Activated naive CD4-positive, alpha-beta T cell treated with anti-CD3 and anti-CD28 coated beads for 36 hours (primary cell): ENCODE measurements at places on chromosomes 2 and 18.

GRCh38 chr2:240557808-240558207, at the start of gene ANKMY1:
TSS of gene ANKMY1 (minus strand) at chr2:240557988. CDS start at chr2:240557335, 653 bp downstream.
- peak; percentile 73 for DNase-seq

GRCh38 chr2:155418753-155419152, 720.3 kb downstream of the KCNJ3 start:
- DNase-seq, result no peak

DNA sequence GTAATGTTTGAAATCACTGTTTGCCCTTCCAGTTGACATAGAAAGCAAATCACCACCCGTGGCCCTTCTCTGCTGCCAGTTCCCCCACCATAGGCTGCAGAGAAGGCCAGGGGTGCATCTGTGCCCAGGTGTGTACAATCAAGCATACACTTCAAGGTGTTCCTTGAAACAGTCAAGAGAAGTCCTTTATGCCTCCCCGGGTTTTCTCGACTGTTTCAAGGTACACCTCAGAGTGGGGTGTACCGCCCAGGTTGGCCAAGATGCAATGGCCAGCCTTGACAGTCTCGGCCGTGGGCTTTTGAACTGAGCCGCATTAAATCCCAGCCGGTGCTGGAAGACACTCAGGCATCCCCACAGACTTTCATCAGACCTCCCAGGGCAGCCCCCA, 21.0 kb upstream of the ATP9B start:
- no peak for DNase-seq

DNA sequence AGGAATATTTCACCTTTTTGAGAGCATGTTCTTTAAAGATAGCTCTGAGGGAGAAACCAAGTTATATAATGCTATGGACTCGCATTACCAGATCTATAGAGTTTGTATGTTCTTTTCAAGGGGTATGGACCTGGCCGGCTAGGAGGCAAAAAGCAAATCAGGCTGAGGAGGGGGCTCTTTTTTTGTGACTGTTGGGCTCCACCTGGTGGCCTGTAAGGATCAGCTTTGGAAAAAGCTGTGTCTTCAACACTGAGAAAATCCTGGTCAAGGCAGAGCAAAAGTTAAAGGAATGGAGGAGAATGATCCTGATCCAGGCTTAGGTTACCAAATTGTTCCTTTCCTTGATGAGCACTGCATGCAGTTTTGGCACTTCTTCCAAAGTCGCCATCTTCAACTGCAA, 180.5 kb downstream of the DIS3L2 start:
- DNase-seq, result peak; percentile 65

DNA sequence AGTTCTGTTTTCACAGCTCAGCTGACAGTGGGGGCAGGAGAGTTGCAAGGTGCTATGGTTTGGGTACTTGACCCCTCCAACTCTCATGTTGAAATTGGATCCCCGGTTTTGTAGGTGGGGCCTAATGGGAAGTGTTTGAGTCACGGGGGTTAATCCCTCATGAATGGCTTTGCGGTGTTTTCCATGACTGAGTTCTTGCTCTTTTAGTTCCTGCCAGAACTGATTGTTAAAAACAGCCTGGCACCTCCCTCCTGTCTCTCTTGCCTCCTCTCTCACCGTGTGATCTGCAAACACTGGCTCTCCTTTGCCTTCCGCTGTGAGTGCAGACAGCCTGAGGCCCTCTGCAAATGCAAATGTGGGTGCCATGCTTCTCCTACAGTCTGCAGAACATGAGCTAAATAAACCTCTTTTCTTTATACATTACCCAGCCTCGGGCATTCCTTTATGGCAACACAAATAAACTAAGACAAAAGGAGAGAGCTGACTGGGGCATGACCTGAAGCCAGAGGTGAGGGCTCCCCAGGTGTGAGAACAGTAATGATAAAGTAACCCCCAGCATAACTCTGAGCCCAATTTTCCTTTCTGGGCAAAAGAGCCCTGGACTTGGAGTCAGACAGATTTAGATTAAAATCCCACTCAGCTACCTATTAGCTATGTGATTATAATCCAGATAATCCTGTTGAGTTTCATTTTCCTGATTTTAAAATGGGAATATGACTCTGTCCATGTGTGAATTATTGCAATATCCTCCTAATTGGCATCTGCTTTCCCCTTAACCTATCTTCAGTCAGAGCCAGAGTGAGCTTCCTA, 64.9 kb upstream of the CAPN13 start:
- no peak for DNase-seq

DNA sequence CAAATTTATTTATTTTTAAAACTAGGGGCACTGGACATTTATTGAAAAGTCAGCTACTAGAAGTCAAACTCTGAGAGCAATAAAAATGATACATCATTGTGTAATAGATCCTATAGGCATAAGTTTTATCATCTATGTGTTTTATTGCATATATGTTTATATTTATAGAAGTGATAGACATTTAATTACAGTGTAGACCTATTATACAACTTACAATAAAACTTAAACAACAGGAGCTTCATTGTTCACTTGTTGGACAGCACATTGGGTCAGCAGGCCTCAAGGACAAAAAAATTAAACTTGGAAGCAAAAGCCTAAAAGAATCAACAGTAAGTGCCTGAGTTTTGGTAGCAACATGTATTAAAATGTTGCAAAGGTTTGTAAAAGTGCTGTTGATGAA, 15.0 kb upstream of the ACTR2 start:
- no peak for DNase-seq

DNA sequence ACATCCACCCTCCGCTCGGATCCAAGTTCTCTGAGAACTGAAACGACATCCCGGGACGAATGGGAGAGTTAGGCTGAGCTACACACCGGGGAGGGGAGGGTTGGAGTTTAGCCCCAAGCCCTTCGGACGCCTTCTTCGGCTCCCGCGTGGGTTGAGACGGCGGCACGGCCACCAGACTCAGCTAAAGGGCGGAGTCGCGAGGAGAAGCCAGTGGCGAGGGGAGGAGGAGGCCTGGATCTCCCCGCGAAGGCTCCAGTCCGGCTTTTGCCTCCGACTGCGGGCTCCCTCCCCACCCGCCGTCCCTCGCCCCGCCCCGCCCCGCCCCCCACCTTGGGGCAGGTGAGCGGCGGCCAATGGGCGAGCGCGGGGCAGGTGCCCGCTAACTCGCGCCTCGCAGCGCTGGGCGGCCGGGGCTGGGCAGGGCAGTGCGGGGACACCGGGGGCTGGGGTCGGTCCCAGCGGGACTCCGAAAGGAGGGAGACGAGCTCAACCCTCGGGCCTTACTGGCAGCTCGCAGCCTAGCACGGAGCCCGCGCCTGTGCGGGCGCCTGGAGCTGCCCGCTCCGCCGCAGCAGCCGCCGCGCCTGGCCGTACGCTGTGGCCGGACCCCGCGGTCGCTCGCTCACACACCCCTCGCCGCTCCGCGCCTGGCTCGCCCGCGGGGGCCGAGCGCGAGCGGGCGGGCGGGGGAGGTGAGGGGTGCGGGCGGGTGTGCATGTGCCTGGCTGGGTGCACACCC, at the start of gene EMX1:
Gene EMX1 (plus strand): TSS at position 382 of the 739 bp plus-strand sequence. CDS start 334 bp downstream, at position 716.
- peak; percentile 58 for DNase-seq

DNA sequence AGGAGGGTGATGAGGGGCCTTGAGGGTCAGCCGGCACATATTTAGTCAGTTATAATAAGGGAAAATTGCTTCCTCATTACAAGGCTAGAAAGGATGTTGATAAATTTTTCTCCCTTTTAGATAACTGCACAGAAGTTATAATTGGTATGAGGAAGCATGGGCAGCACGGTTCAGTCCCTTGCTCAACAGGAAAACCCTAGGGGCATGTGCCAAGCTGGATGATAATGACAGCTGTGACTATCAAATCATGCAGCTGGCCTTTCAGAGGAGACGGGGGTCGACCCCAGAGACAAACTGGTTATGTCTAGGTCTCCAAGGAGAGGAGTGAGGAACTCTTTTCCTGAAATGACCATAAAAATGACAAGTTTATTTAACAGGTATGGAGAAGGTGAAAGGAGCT, 448.1 kb upstream of the VRK2 start:
- no peak for DNase-seq

DNA sequence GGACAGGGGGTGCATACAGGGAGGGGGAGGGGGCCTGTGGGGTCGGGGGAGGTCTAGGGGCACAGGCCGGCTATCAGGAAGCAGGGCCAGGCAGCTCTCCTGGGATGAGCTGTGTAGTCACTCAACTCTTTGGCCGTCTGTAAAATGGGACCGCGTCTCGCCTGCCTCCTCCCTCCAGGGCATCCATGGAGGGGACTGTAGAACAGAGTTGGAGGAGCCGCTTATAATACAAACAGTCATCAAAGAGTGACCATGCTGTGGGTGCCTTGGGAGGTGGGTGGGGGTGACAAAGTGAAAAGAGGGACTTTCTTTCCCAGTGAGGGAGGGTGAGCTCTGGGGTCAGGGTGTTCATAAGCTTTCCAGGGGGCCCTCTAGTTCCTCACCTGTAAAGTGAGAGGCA, 169.6 kb upstream of the HAAO start:
- DNase-seq, result no peak

- DNase-seq, result no peak
Measured at GRCh38 chr2:111659361-111660333, 224.3 kb downstream of the ANAPC1 start.

DNA sequence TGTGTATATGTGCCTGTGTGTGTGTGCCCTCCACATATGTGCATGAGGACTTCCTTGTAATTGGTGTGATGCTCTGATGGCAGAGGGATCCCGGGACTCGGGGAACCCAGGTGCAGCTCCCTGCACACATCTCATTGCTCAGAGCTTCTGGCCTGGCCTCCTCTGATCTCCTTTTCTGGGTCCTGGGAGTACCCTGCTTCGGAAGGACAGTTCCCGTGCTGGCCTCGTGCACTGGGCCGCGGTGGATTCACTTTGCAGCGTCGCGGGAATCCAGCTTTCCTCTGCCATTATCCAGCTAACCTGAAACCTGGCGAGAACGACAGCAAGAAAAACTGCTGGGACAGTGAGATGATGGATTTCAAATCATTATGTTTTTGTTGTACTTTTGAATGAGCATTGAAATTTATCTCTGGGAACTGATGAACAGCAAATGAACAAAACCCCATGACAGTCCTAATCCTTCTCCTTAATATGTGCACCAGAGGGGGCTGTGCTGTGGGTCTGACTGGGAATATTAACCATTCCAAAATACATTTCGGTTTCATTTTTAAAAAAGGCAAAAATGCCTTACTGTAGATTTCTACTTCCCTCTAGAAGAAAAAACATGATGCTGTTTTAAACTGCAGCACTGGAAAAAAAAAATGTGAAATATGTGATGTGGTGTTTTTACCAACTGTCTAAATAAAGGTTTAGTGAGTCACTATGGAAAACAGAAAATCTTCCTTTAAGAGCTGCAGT, 78.2 kb downstream of the PTGR3 start:
- DNase-seq, result no peak

GRCh38 chr18:28331551-28331950, 154.6 kb upstream of the CDH2 start:
- DNase-seq, result no peak

DNA sequence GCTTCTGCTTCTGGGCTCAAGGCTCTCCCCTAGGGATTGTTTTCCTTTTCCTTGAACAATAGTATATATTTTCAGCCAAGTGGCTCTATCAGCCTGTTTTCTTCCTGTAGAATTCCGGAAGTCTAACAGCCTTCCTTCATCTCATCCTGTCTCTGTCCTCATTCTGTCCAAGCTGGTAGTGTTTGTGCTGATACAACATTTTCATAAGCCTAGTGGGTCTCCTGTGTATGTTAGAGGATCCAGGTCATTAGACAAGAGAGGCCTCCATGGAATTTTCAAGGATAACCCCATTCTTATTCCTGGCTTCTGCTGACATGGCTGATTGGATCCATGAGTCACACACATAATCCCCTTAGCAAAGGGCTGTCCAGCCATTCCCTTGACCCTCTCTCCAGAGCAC, 467.6 kb downstream of the PTPRM start:
- DNase-seq, result no peak

DNA sequence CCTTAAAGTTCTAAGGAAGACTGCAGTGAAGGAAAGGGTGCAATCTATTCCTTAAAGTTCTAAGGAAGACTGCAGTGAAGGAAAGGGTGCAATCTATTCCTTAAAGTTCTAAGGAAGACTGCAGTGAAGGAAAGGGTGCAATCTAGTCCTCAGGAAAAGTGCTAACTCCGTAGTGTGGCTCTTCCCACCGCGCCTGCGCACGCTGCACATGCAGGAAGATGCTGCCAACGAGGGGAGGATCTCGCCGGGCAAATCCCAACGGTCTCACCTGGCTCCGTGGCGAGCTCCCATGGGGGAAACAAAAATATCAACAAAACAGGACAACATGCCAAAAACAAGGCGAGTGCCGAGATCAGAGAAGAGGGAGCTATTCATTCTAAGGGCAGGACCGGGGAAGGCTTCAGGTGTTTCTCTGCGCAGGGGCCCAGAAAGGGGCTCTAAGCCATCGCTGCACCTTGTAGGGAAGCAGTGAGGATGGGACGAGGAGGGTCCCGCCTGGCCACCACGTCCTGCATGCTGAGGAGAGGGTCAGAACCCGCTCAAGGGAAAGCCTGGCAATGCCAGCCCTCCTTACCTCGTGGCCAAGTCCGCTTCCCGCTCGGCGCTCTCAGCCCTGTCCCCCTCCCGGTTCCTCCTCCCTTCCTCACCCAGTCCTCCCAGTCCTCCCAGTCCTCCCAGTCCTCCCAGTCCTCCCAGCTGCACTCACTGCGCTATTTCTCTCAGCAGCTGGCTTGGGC, 24.5 kb downstream of the TIMM21 start:
- no peak for DNase-seq

DNA sequence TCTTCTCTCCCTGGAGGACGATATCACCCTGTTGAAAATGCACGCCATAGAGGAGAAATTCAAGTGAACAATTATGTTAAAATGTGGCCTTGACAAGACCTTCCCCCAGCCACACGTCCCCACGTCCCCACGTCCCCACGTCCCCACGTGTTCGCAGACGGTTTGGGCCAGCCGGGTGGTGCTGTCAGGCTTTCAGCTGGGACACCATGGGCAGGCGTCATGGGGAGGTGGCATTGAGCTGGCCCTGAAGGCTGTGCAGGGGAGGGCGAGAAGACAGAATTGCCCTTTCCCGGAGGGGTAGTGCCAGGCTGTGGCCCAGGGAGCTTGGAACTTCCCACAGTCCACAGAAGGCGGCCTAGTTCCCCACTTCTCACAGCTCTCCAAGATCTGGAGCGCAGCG, 240.7 kb upstream of the RAB6C start:
- no peak for DNase-seq

- DNase-seq, result no peak
Measured at GRCh38 chr2:197097578-197098366, 171.3 kb upstream of the PGAP1 start.

DNA sequence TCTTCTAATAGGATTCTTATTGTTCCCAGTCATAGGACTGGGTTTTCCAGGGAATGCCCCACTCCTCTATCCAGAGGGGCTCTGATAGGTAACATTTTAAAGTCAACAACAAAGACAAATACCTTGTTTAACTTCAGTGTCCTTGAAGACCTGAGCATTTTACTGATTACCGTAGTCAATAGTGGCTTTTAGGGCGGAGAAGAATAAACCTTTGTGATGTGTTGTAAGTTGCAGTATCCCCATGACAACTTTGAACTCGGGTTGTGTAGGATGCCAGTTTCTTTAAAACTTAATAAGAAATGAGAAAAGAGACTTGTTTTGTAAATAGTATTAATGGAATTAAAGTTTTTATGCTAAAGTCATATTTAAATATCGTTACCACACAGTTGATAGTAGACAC, 6.0 kb downstream of the GATA6 start:
- no peak for DNase-seq

GRCh38 chr2:97716695-97717612, 3.6 kb downstream of the ZAP70 start:
- DNase-seq, result no peak
